ENCODE measurements at places on chromosomes 11 and 22.
A peak's percentile ranks its signal among the peaks of the same experiment; 100 is the strongest.

DNA sequence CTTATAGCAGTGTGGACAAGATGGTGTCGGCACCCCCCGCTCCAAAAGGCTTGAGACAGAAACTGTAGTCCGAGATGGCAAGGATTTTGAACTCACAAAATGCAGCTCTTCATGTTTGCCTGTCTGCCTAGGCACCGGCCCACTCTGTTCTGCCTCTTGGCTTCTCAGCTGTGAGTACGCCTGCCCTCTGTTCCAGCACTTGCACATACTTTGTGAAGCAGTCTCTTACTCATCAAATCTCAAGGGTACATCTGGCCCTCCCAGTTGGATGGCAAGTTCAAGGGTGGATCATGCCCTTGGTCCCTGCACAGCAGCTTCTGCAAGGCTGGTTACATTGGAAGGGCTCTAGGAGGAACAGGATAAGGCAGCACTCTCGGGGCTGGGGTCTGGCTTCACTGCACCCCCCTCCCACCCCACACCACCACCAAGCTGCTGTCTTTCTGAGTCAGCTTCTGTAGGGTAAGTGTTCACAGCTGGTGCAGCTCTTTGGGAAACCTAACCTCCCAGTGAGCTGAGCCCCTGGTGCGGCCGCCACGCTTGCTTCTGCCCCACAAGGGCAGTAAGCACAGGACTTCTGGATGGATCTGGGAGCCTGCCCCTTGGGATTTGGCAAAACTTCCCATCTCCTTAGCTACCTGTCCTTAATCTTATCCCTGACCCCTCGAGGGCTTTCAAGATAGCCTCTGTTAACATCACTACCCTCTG, 37.2 kb downstream of the FAM83F start:
- no peak for DNase-seq

- DNase-seq = no peak
Measured at GRCh38 chr11:3189196-3189843, 24.2 kb upstream of the OSBPL5 start.

GRCh38 chr22:50329236-50329635, 2.4 kb upstream of the DENND6B start:
- no peak for DNase-seq

DNA sequence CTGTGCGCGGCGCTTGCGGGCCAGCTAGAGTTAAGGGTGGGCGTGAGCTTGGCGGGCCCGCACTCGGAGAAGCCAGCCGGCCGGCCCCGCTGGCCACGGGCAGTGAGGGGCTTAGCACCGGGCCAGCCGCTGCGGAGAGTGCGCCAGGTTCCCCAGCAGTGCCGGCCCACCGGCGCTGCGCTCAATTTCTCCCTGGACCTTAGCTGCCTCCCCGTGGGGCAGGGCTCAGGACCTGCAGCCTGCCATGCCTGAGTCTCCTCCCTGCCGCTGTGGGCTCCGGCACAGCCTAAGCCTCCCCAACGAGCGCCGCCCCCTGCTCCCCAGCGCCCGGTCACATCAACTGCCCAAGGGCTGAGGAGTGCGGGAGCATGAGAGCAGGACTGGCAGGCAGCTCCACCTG, 5.2 kb upstream of the PES1 start:
- DNase-seq = no peak

GRCh38 chr22:27207907-27208306, 550.5 kb downstream of the MIAT start:
- no peak for DNase-seq

DNA sequence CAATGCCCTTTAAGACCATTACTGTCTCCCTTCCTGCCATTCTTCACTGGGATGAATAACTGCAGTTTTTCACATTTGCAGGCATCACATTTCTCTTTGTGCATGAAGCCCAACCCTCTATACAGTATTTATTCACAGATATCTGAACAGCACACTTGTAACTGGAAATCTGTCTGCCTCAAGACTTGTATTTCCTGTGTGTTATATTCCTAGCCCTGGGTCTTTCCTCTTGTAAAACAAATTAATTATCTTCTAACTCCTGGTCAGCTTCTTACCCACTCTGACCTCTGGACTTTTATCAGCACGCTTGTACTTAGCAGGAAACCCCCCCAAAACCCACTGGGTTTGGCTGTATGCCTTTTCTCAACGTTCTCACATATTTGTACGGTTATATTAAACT, 2.0 kb downstream of the CSRP3 start:
- DNase-seq = peak; percentile 30

GRCh38 chr11:115201111-115201792, 303.0 kb downstream of the CADM1 start:
- DNase-seq = peak; percentile 99

DNA sequence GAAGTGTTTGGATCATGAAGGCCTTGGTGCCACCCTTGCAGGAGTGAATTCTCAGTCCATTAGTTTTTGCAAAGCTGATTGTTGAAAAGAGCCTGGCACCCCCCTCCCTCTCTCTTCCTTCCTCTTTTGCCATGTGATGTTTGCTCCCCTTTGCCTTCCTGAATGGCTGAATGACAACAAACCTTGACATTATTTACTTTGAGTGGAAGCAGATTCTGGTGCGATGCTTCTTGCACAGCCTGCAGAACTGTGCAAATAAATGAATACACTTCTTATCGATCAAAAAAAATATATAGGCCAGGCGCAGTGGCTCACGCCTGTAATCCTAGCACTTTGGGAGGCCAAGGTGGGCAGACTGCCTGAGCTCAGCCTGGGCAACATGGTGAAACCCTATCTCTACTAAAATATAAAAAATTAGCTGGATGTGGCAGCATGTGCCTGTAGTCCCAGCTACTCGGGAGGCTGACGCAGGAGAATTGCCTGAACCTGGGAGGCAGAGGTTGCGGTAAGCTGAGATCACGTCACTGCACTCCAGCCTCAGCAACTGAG, 2.0 kb upstream of the NARS2 start:
- no peak for DNase-seq

DNA sequence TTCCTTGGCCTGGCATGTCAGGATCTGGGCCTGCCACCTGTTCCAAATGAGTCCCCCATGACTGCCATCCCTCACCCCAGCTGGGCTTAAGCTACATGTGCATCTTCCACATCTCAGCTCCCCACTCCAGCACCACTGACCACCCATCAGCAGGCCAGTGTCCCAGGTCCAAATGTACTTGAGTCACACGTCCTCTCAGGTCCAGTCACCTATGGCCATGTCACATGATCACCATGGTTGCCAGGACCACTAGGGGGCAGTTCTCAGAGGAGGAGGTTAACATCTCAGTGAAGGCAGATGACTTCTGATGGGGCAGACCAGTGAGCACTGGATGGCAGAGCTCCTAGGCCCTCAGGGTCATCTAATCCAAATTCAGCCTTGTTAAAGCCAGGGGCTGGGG, 41.9 kb upstream of the WNT11 start:
- no peak for DNase-seq

- DNase-seq = no peak
Measured at GRCh38 chr11:29482510-29482909, 534.3 kb downstream of the KCNA4 start.

DNA sequence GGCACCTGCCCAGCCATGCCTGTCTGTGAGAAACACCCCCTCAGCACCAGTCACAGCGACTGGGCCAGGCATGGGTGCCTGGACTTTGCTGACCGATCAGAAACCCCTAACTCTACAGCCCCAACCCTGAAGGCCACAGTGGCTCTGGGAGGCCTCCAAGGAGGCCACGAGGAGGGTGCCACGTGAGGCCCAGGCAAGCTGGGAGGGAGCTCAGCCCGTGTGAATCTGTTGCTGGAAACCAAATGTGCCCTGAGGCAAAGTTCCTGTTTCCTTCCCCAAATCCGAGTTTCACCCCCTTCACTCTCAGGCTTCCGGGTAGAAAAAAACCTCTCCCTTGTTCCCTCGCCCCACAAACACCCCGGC, 1.3 kb downstream of the UNC93B1 start:
- DNase-seq = no peak

DNA sequence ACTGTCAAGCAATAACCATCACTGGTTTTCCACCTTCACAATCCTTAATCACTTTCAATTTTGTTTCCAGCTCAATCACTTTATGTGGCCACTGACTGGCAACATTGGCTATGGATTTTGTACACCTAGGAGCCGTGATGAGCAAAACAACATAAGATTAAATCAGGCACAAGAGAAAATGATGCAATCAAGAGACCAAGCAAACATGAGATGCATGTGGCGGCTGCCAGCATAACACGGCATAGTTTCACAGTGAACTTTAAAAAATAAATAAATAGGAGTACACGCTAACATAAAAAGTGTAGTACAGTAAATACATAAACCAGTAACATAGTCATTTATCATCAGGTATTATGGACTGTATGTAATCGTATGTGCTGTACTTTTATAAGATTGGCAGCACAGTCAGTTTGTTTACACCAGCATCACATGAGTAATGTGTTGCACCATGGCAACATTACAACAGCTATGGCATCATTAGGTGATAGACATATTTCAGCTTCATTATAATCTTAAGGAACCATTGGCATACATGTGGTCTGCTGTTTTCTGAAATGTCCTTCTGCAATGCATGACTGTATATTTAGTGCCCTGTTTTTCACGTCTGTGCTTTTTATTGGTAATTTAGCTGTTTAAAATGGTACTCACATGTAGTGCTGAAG, 83.3 kb upstream of the PRDM11 start:
- DNase-seq = no peak

DNA sequence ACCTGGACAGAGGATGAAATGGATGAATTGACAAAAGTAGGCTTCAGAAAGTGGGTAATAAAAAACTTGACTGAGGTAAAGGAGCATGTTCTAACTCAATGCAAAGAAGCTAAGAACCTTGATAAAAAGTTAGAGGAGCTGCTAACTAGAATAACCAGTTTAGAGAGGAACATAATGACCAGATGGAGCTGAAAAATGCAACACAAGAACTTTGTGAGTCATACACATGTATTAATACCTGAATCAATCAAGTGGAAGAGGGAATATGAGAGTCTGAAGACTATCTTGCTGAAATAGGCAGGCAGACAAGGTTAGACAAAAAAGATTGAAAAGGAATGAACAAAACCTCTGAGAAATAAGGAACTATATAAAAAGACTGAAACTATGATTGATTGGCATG, 47.9 kb upstream of the SLC22A9 start:
- no peak for DNase-seq

DNA sequence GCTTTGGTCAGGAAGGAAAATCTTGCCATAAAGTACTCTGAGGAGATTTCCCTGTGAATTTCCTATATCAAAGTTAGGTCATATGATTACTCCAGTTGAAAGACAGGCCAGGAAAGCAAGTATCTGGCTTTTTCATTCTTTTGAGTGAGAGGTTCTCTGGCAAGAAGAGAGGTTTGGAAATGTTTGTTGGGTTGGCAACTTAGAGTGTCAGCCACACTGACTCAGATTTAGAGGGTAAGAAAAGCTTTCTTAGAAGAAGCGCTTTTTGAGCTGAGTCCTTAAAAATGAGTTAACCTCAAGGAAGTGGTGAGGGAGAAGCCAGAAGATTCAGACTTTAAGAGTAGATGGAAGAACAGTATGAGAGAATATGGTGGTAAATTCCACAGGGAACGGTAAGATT, 86.1 kb upstream of the BDNF start:
- DNase-seq = no peak

All from fibroblast of lung (primary cell).